LNCaP clone FGC (cell line): ENCODE measurements at places on chromosomes 12 and 14.

- DNase-seq: no peak
Measured at GRCh38 chr12:75882421-75882820, 149.2 kb downstream of the PHLDA1 start.

DNA sequence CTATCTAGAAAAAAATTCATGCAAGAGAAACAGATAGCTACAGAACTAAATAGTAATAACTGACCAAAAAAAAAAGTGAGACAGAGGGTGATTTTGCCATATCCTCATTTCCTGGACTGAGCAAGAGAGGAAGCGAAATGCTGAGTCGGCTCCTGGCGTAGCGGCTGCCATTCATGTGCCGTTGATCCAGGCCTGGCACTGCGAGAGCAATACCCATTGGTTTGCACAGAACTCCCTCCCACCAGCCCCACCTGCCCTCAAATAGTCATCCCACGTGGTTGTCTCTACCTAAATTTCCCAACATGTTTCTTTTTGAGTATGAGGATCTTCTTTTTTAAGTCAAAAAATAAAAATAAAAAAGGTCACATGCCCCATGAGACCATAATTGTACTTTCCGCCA is 9.4 kb upstream of the WNT5B start:
- no peak for DNase-seq

DNA sequence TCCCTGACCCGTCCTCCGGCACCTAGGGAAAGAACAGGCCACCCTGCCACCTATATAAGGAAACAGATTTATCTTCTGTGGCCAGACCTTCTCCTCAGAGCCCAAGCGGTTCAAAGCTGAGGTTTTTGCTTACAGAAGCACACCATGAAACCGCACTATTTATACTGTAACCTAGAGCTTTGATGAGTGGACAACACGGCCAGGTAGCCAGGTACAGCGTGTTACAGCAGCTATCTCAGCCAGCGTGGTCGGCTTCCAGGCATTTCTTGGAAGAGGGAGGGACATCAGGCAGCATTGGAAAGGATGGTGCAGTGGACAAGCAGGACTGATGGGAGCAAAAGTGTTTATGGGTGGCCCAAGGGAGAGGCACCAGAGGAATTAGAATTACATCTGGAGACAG is 34.4 kb downstream of the TTC7B start:
- DNase-seq: no peak

GRCh38 chr12:55874443-55874842 is 31.7 kb upstream of the MMP19 start:
- DNase-seq: no peak

- no peak for DNase-seq
Measured at GRCh38 chr12:5548152-5548943, 116.4 kb downstream of the NTF3 start.

GRCh38 chr14:64807551-64807950 is 72.2 kb downstream of the SPTB start:
- DNase-seq: no peak

- no peak for DNase-seq
Measured at GRCh38 chr12:91778091-91778832, 367.4 kb downstream of the BTG1 start.

- no peak for DNase-seq
Measured at GRCh38 chr14:65035049-65035448, 48.4 kb downstream of the FNTB start.

DNA sequence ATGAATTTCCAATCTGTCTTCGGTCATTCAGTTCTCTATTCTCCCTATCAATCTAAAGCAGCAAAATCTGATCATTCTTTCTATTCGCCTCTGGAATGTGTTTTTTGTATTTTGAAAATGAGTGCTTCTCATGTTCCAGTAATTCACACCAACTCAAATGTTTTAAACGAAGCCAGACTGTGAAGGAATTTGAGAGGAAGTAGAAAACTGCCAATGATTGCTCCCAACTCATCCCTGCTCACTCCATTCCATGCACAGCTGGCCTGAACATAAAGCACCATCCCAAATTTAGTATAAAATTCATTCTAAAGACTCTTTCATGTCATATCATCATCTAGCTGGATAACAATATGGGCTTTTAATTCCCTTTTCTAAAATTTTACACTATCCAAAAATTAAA is 123.8 kb downstream of the DUSP6 start:
- DNase-seq: no peak

- no peak for DNase-seq
Measured at GRCh38 chr14:92984082-92984788, 61.3 kb downstream of the CHGA start.

DNA sequence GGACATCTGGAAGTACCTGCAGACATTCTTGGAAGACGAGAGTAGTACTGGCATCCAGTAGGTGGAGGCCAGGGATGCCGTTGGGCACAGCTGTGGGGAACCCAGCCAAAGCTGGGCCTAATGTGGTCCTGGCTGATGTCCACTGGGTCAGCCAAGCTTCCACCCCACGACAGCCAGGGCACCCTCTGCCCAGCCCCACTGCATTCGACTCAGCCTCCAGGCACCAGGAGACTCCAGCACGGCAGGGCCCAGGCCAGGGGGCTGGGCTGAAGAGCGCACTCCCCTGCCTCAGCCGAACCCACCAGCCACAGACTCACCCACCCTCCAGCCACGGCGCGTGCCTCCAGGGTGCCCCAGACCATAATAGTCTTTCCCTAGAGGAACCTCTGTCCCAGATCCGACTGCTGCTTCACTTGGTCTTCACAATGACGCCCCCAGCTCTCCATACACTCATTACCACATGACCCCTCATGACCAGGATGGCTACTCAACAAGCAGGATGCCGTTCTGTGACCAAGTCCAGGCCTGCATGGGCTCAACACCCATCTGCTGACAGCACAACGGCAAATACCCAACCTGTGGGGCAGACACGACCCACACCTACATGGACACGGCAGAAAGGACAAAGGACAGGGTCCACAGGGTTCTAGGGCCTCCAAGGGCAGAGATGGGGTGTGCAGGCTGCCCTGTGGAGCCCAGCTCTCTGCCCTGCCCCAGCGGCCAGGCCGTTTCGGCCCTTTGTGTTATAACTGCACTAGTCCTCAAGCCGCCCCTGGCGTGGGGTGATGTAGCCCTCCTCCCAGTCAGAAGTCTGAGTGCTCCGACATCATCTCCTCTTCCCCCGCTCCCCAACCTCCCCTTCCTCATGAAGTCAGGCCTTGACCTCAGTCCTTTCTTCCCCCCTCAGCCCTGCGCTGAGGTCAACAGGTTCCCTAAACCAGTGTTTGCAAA is 22.8 kb downstream of the ITPK1 start:
- DNase-seq: no peak

GRCh38 chr14:23365732-23366425 is 907 bp upstream of the EFS start:
- no peak for DNase-seq

DNA sequence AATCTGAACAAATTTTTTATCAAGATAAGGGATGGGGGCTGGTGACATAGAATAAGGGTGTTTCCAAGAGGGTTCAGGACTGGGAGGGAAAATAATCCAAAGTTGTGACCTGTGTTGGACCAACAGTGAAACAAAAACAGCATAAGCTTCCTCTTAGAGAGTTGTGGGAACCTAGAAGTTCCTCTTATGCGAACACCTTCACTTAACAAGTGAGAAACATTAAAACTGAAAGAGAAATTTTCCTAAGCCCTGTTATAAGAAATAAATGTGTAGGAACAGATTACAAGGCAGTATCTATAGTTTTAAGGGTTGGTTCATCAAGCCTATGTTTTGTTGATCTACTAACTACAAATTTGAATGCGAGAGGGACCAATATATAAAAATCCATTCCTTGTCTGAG is 58.4 kb downstream of the LLPH start:
- DNase-seq: no peak

DNA sequence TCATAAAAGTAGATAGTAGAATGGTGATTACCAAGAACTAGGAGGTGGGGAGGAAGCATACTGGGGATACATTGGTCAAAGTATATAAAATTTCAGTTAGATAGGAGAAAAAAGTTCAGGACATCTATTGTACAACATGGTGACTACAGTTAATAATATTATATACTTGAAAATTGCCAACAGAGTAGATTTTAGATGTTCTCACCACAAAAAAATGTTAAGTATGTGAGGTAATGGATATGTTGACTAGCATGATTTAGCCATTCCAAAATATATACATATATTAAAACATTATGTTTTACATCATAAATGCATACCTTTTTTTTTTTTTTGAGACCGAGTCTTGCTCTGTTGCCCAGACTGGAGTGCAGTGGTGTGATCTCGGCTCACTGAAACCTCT is 31.0 kb downstream of the TMEM116 start:
- no peak for DNase-seq

GRCh38 chr12:52446367-52447045 is 5.4 kb downstream of the KRT6B start:
- DNase-seq: no peak

GRCh38 chr14:96146131-96146771 is 58.4 kb upstream of the BDKRB2 start:
- peak; percentile 34 for DNase-seq

DNA sequence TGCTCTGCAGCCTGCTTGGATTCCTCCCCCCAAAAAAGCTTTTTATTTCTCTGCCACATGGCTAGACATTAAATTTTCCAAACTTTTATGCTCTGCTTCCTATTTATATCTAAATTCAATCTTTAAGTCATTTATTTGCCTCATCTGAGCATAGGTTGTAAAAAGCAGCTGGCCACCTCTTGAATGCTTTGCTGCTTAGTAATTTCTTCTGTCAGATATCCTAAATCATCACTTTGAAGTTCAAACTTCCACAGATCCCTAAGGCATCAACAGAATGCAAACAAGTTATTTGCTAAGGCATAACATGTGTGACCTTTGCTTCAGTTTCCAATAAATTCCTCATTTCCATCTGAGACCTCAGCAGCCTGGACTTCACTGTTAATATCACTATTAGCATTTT is 209.6 kb downstream of the FSCB start:
- DNase-seq: no peak

- no peak for DNase-seq
Measured at GRCh38 chr14:95886366-95887056, 9.9 kb downstream of the TUNAR start.

DNA sequence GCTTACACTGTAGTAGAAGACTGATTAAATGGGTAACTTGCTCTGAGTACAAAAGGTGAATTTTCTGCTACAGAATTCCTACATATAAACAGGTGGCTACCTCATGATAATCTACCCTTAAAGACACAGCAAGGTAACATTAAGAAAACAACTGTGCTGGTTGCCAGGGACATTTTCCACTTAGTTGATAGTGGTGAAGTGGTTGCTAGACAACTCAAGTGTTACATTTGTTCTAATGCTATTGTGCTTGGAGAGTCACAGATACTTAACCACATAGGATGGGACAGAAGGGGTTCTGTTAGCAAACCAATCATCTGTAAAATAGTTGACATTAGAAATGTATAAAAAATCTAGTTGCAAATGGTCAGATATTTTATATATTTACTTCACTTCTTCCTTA is 870.3 kb upstream of the SEL1L start:
- no peak for DNase-seq

GRCh38 chr12:75820848-75821578 is 210.6 kb downstream of the PHLDA1 start:
- DNase-seq: no peak

- DNase-seq: no peak
Measured at GRCh38 chr12:39240587-39240986, 202.3 kb downstream of the KIF21A start.

DNA sequence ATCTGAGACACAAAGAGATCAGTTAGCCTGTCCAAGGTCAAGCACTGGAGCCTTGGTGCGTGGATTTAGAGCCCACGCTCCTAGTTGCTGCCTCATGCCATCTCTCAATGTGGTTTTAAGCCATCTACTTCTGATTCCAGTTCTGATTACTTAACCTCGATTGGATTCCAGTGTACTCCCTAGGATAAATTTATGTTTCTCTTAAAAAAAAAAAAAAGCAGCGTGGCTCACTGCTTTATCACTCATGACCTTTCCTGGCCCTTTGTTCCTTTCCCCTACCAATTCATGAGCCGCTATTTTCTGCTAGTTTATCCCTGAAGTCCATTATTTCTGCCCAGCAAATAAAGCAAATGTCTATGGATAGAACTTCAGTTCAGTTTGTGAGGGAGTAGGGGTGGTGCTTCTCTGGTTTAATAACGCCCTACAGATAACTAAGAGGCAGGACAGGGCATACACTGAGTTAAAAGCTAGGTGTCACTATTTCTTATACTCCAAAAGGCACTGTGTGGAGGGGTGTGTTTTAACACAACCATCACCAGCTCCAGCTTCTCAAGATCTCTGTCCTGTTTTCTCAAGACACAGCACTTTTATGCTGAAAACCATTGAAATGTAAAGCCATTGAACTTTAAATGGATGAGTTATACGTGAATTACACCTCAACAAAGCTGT is 9.8 kb upstream of the PARP11 start:
- no peak for DNase-seq

DNA sequence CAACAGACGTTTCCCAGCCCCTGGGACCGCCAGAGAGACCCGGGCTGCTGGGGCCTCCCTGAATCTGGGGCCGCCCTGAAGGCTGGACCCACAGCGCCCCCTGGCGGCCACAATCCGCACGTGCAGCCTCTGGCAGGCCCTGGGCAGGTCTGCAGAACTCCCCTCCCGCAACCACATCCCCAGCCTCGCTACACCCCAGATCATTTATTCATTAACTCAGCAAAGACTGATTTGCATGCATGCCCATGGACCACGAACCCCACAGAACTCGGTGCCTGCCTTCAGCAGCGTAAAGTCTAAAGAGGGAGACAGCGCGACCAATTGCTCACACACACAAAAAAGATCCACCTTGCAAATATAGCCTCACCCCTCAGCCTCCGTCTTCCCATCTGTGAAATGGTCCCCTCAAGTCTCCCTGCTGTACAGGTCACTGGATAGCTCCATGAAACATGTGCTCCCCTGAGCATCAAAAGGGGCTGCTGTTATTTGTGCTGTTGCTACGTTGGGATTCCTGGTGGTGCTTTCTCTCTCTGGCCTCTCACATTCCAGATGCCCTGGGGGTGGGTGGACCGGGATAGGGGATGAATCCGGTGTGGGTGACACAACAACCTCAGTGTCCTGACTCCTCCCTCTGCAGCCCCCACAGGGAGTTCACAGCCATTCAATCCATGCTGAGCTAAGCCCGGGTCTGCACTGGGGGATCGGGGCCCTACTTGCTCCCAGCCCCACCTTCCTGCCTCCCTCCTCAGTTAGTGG is 96.4 kb downstream of the SCARB1 start:
- peak; percentile 3 for DNase-seq

GRCh38 chr12:2637371-2637770 is 157.4 kb upstream of the FKBP4 start:
- DNase-seq: no peak

GRCh38 chr12:52006726-52007157 is at the start of gene TAMALIN:
Gene TAMALIN, plus strand, starts transcription at chr12:52006946. Its CDS starts 74 bp downstream, at chr12:52007020.
- DNase-seq: no peak

DNA sequence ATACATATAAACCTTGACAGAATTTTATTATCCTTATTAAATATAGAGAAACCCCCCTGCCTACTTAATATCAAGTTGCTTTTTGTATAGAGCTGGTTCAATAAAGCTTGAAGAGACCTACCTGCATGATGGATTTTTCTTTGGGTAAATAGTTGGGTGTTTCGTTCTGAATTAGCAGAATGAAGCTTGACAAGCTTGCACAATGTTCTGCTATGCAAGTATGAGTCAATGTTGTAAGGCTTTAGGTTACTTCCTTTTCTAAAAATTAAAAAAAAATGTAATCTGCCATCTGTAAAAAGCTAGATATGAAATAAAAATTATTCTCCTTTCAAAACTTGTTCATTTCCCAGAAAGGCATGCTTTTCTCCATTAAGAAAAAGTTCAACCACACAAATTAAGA is 1662.6 kb upstream of the SEL1L start:
- DNase-seq: no peak

GRCh38 chr14:58808828-58809227 is 171.1 kb downstream of the DACT1 start:
- peak; percentile 89 for DNase-seq

- DNase-seq: no peak
Measured at GRCh38 chr12:90979019-90979418, 24.0 kb upstream of the CCER1 start.
